Naive thymus-derived CD4-positive, alpha-beta T cell (primary cell): ENCODE measurements at places on chromosomes 7 and 10. TPM values are rescaled to one million over a fixed set of nuclear protein-coding genes. Genes with fewer than 3 reads are reported as not detected.

- no peaks in the 10 kb centered on the region for H3K4me1 ChIP-seq
- no peak overlapping the region for H3K27ac ChIP-seq
- no peak for DNase-seq
- peaks cover 17% of the 10 kb centered on the region for H3K36me3 ChIP-seq
- H3K27me3 ChIP-seq = no peaks in the 10 kb centered on the region
Observed at GRCh38 chr7:143518521-143518920, 40.8 kb downstream of the TAS2R41 start.

The PPP1R9A gene
- total RNA-seq = not detected in 2 replicates

The HTR7 gene
- total RNA-seq = 0.32 TPM

DNA sequence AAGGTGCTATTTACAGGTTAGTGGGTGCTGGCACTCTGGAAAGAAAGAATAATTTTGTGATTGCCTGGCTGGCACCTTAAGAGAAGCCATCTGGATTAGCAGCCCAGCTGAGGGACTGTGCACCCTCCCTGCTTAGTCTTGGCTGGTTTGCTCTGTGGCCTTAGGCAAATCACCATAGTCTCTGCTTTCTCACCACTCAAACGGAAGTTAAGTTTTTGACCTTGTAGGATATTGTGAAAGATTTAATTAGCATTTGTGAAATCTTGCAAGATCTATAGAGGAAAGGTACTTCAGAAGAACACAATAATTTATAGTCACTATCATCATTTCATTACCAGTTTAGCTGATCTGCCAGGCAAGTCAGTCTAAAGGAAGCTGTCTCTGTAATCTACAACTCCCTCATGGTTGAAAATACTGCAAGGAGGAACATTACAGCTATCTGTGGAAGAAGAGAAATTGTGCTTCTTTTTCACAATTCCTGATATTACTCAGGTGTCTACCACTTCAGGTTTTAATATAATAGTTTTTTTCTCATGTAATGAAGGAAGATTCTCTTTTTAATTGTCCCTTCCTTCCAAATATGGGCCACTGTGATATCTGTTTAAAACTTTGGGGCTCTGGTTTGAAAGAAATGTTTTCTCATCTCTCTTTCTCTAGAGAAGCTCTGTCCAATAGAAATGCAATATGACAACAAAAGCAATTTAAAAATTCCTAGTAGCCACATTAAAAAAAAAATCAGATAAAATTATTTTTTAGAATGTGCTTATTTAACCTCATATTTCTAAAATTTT lies 219.6 kb downstream of the PTEN start:
- H3K27ac ChIP-seq = no peak overlapping the region
- no peaks in the 10 kb centered on the region for H3K36me3 ChIP-seq
- no peak overlapping the region for H3K4me3 ChIP-seq
- no peaks in the 10 kb centered on the region for H3K4me1 ChIP-seq
- no peaks in the 10 kb centered on the region for H3K27me3 ChIP-seq
- DNase-seq = no peak

- no peaks in the 10 kb centered on the region for H3K4me1 ChIP-seq
- H3K4me3 ChIP-seq = no peak overlapping the region
- H3K27me3 ChIP-seq = no peaks in the 10 kb centered on the region
- H3K36me3 ChIP-seq = no peaks in the 10 kb centered on the region
- H3K27ac ChIP-seq = no peak overlapping the region
Observed at GRCh38 chr7:56199639-56200038, 83.4 kb upstream of the NUPR2 start.

- H3K27me3 ChIP-seq = no peaks in the 10 kb centered on the region
- H3K27ac ChIP-seq = no peak overlapping the region
- no peak for DNase-seq
- no peak overlapping the region for H3K4me3 ChIP-seq
- H3K36me3 ChIP-seq = no peaks in the 10 kb centered on the region
Observed at GRCh38 chr10:66924674-66925345, 1.0 kb upstream of the LRRTM3 start.

GRCh38 chr7:12269100-12269895 lies 58.2 kb downstream of the TMEM106B start:
- H3K4me3 ChIP-seq = no peak overlapping the region
- no peaks in the 10 kb centered on the region for H3K27me3 ChIP-seq

DNA sequence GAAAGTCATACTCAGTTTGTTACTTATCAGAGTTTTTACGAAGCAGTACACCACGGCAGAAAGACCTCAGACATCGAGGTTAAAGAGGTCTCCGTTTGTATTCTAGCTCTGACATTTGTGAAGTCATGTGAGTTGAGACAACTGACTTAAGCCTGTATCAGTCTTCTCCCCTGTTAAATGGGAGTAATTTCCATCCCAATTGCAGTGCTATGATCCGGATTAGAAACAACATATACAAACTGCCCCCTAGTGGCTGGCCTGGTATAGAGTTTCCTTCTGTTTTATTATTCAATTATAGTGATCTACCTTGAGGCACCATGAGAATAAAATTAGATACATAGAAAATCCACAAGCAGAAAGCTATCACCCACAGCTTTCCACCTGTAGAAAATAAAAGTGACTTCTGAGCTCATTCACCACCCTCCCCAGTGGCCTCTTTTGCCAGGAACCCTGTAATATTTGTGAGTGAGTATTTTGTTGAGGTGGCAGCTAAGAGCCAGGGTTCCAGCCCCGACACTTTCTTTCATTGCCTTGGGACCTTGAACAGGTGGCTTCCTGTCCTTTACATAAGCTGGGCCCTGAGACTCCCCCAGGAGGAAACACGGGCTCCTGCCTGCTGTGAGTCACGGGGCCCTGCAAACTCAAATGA lies 607.2 kb upstream of the MGMT start:
- H3K27ac ChIP-seq = no peak overlapping the region
- H3K27me3 ChIP-seq = no peaks in the 10 kb centered on the region
- no peaks in the 10 kb centered on the region for H3K36me3 ChIP-seq

The OR2A5 gene
- total RNA-seq = not detected

The TCAF2 gene
- 20.2 TPM for total RNA-seq

The ABCB4 gene
- total RNA-seq = not detected in 2 replicates

DNA sequence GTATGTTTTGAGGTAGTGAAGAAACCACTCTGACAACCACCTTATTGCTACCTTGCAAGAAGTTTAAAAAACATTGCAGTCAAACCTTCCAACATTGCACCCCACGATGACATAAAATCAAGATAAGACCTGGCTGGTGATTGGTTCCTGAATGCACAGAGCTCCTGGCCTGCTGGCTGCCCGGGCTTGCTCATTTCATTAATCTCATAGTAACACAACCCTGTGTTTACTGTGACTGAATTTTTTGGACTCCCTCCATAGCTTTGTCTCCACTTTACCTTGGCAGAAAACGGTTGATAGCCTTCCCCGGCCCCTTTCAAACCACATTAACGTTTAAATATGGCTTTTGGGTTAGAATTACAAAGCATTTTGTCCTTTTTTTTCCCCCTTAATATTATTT lies 27.5 kb downstream of the VWA2 start:
- H3K27me3 ChIP-seq = no peaks in the 10 kb centered on the region
- H3K27ac ChIP-seq = no peak overlapping the region
- no peaks in the 10 kb centered on the region for H3K36me3 ChIP-seq
- DNase-seq = no peak
- H3K4me3 ChIP-seq = no peak overlapping the region
- H3K4me1 ChIP-seq = no peaks in the 10 kb centered on the region

The GSTO2 gene
- 2.5 TPM for total RNA-seq

DNA sequence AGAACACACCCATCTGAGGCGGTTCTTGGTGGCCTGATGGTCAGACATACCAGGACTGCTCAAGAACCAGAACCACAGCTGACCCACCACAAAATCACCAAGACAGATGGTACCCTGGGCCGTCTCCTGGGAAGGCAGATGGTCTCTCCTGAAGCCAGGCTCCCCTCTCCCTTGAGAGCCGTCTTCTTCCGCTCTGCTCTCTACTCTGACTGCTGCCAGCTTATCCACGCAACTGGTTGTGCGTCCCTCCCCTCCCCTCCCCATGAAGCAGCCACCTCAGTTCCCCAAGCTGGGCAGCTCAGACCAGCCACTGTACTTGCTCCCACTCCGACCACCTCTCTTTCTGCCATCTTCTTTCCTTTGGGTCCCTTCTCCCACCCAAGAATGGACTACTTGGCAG lies 14.0 kb downstream of the PDIA4 start:
- H3K27ac ChIP-seq = no peak overlapping the region
- no peak overlapping the region for H3K4me3 ChIP-seq
- no peak for DNase-seq
- H3K4me1 ChIP-seq = no peaks in the 10 kb centered on the region
- H3K27me3 ChIP-seq = no peaks in the 10 kb centered on the region

DNA sequence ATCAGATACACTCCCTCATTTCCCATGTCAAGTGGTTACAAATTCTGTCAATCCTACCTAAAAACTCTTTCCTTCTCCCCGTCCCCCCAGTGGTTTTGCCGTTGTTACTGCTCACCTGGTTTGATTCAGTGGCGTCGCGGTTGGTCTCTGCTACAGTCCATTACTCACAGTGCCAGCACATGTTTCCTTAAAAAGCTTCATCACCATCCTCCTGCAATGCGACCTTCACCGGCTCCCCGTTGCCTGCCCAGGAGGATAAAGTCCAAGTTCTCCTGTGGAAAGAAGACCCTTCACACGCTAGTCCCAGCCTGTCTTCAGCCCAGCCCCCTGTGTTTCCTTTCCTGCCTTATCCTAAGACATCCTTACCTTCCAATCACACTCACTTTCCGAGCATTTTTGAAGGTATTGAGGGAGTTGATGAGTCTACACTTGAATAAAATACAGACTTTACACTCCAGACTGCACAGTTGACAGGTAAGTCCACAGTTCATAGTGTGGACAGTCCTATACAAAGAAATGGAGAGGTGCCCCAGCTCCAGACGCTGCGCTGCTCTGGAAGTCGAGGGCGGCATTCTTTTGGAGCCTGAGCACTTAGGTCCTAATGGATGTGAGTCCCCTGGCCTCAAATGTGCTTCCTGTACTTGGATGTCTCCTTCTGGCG lies 3.4 kb upstream of the LARP4B start:
- no peak for DNase-seq
- no peak overlapping the region for H3K4me3 ChIP-seq
- H3K4me1 ChIP-seq = peaks cover 16% of the 10 kb centered on the region

The CYP2C8 gene
- not detected for total RNA-seq

- no peak overlapping the region for H3K4me3 ChIP-seq
- H3K27me3 ChIP-seq = no peaks in the 10 kb centered on the region
- H3K27ac ChIP-seq = no peak overlapping the region
Observed at GRCh38 chr7:99372275-99373090, 2.0 kb upstream of the ARPC1B start.

GRCh38 chr7:26091933-26092332 lies 60.1 kb upstream of the NFE2L3 start:
- H3K27me3 ChIP-seq = no peaks in the 10 kb centered on the region
- no peak overlapping the region for H3K4me3 ChIP-seq
- no peak for DNase-seq
- H3K27ac ChIP-seq = no peak overlapping the region

The CCDC71L gene
- total RNA-seq = 12.0 TPM

DNA sequence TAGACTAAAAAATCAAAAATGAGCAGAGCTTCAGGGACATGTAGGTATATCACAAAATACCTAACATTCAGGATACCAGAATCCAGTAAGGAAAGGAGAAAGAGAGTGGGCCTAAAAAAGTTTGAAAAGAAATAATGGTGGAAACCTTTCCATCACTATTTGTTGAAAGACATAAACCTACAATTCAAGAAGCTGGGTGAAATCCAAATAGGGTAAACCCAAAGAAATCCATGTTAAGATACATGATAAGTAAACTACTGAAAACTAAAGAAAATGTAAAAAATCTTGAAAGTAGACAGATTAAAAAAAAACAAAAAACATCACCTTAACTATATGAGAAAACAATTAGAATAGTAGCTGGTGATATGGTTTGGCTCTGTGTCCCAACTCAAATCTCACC lies 76.7 kb upstream of the COMTD1 start:
- H3K27me3 ChIP-seq = no peaks in the 10 kb centered on the region
- no peak for DNase-seq
- H3K27ac ChIP-seq = no peak overlapping the region
- no peaks in the 10 kb centered on the region for H3K4me1 ChIP-seq
- H3K4me3 ChIP-seq = no peak overlapping the region

DNA sequence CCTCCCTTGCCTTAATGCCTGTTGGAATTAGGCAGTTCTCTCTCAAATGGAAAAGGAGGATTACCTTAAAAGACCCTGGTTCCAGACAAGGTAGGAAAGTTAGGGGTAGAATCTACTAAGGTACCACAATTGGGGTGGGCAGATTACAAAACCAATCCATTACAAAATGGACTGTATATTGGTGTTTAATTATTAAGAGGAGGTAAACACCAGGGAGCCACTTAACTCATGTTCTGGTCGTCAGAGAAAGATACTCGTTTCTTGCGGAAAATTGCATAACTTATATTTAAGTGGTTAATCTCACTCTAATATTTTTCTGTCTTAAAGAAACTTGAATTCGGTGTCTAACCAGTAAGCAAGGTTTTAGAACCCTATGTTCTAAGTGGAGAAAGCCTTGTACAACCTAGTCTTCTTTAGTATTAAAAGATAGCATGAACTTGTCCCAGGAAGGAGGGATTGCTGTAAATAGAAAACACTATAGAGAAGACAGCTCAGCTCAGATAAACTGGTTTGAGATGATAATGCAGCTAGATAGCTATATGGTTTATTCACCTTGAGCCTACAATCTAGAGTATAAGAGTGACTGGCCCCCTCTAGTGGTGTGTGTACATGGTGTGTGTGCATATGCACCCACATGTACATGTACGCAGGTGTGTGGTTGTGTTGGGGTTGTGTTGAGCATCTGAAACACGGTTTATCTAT lies 58.0 kb upstream of the STRIP2 start:
- no peaks in the 10 kb centered on the region for H3K27me3 ChIP-seq
- peak; percentile 13 for DNase-seq
- H3K4me1 ChIP-seq = no peaks in the 10 kb centered on the region
- H3K27ac ChIP-seq = no peak overlapping the region
- H3K36me3 ChIP-seq = no peaks in the 10 kb centered on the region

- no peaks in the 10 kb centered on the region for H3K27me3 ChIP-seq
- no peak for DNase-seq
- no peak overlapping the region for H3K4me3 ChIP-seq
- no peak overlapping the region for H3K27ac ChIP-seq
- no peaks in the 10 kb centered on the region for H3K4me1 ChIP-seq
- no peaks in the 10 kb centered on the region for H3K36me3 ChIP-seq
Observed at GRCh38 chr10:7545261-7545660, 121.5 kb downstream of the ITIH5 start.

DNA sequence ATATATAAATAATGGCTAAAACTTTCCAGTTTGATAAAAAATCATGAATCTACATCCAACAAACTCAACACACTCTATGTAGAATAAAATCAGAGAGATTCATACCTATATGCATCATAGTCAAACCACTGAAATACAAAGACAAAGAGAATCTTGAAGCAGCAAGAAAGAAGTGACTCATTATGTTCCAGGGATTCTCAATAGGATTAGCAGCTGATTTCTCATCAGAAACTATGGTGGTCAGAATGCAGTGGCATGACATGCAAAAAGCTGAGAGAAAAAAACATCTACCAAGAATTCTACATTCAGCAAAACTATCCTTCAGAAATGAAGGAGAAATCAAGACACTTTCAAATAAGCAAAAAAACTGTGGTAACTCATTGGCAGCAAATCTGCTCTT lies 187.4 kb downstream of the RNLS start:
- no peak for DNase-seq
- H3K27me3 ChIP-seq = no peaks in the 10 kb centered on the region
- H3K4me1 ChIP-seq = peaks cover 7% of the 10 kb centered on the region
- H3K36me3 ChIP-seq = no peaks in the 10 kb centered on the region
